ENCODE measurements at places on chromosomes 6 and 20.

DNA sequence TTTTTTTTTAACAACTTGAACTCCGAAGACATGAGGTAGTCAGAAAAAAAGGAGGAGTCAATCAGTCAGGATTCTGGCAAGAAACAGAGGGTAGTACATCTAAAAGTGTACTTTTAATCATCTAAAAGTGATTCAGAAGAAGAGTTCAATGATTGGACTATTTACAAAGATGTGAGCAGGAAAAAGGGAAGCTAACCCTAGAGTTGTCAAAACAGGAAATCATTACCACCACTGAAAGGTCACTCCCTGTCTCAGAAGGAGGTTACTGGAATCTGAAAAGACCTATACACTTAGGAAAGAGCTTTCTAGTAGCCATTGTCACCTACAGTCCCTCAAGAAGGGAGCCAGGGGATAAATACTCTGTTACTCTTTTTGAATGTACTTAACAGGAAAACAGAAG, 16.7 kb upstream of the LMBRD1 start:
- DNase-seq, result peak; percentile 20

DNA sequence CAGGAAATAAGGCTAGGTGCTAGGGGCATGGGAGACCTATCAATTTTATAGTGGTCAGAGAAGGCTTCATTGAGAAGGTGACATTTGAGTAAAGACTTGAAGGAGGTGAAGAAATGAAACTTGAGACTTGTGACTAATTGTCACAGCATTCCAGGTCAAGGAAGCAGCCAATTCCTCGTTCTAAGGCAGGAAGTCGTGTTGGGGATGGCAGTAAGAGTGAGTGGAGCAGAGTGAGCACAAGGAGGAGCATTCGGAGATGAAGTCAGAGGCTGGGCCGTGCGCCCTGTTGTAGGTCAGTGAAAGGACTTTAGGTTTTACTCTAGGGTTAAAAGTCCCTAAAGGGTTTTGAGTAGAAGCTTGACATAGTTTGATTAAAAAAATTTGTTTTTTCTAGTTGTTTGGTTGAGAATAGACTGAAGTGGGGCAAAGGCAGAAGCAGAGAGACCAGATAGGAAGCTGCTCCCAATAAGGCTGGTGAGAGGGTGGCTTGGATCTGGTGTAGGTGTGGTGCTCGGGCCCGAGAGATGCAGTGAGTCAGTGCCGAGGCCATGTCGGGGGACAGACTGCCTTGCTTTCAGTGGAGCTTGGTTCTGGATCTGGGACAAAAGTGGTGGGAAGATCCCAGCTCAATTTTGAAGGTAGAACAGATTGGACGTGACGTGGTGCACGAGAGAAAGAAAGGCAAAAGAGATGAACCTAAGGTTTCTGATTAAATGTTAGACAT, 2.6 kb upstream of the RSPH3 start:
- peak; percentile 41 for DNase-seq

DNA sequence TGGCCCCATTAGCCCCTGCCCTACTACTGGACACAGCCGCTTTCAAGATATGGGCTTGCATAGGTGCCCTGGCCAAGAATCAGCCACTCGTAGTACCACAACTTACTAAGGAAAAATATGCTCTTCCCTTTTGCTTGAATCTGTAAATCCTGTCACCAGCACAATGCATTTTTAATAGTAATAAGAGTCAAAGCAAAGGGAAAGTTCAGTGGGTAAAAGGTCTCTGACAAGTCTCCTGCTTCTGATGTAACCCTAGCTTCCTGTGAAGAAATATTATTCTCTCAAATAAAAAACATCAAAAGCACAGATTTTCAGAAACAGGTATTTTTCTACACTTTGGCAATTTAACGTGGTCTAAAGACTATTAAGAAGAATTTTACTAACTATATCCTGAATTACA, 373.8 kb downstream of the GJA1 start:
- DNase-seq, result no peak

DNA sequence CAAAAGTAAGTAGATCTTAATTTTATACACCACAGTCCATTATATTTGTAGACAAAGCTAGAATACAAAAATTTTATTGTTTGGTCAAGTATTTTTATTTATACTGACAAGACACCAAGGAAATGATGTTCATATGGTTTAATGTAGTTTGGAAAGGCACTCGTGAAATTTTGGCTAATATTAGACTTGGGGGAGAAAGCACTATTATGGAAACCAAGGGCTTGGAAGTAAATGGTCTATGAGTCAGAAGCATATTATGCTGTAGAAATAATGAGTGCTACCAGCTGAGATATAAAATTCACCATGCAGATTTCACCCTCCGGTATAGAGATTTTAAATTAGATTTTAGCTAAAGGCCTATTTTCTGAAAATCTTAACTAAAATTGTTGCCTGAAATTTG, 233.6 kb downstream of the KCNQ5 start:
- DNase-seq, result no peak

GRCh38 chr6:12720310-12720709, 3.7 kb downstream of the PHACTR1 start:
- no peak for DNase-seq

GRCh38 chr6:123042401-123042800, 46.4 kb downstream of the CLVS2 start:
- DNase-seq, result no peak

GRCh38 chr6:80197474-80197873, 91.0 kb downstream of the BCKDHB start:
- DNase-seq, result no peak

DNA sequence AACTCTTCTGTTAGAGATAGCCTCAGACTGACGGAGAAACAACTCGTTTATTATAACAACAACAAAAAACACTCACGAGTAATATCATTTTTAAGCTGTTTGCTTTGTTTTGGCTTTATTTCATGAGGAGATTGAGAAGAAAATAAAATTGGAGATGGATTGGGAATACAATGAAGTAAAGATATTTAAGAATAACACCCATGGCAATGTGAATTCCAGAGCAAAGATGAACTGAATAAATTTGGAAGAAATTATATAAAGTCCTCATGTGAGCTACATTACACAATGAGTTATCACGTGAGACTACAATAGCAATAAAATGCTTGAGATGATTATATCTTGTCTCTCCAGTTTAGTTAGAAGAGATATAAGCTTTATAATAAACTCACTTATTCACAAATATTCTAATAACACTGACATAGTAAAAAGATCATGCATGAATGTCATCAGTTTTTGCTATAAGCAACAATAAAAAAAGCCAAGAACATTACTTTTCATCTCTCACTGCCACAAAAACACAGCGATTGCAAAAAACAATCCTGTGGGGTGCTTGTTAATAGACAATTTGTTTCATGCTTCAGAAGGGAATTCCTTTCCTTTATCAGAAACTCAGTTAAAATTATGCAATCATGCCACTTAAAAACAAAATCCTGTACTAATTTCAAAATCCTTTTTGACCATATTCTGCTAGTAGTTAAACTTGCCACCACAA, 696.7 kb upstream of the MARCKS start:
- DNase-seq, result no peak

GRCh38 chr6:126127659-126128058, 141.3 kb downstream of the TRMT11 start:
- no peak for DNase-seq

DNA sequence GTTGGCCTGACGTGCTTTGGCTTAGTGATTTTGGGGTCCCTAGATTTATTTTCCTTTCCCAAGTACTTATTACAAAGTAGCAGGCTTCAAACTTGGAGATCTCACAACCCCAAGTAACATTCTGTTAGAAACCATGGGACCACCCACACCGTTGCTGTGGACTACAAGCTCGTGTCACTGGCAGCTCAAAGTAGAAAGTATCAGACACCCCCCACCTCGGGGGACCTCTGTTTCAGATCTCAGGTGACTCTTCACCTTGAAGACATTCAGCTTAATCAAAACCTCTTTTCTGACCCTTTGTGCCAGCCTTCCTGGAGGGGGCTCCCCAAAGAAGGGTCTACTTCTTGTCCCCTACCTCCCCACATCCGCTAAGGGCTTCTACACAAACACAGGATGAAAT, 15.7 kb upstream of the MYT1 start:
- DNase-seq, result no peak

GRCh38 chr6:133512410-133513016, 271.4 kb downstream of the EYA4 start:
- peak; percentile 37 for DNase-seq

- DNase-seq, result no peak
These were observed 81.4 kb downstream of the CTNNBL1 start for GRCh38 chr20:37775200-37775599.

GRCh38 chr6:132820629-132821381, 6.4 kb downstream of the RPS12 start:
- no peak for DNase-seq

GRCh38 chr6:94278146-94278545, 858.8 kb upstream of the EPHA7 start:
- DNase-seq, result no peak

DNA sequence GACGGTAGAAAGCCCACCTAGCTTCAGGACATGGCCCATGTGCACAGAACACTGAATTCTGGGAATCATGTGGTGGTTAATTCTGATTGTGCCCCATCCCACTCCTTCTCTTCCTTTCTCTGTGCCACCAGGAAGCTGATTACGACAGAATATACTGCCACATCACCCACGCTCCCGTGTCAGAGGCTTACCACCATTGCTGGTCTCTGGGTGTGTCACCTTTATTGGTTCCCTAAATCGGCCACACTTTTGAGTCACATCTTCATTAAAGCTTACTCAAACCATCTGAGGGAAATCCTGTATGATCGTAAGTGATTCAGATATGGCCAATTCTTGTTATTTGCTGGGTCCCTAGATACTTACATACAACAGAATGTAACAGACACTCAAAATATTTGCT, 3.1 kb downstream of the TRMT6 start:
- DNase-seq, result peak; percentile 84

DNA sequence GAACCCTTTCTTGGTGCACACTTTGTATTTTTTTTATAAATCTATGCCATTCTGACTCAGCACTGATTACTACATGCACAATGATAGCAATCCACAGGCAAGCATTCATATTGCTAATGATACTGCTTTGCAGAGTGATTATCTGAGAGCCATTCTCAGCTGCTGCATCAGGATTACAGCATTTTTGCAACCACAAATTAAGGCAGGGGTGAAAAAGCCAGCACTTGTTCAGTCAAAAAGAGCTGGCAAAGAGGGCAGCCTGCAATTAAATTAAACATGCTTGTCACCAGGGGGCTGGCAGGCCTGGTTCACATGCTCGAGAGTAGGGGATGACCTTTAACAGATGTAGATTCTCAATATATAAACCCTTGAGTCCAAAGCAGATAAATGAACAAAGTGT, 40.7 kb upstream of the SLC17A4 start:
- no peak for DNase-seq

DNA sequence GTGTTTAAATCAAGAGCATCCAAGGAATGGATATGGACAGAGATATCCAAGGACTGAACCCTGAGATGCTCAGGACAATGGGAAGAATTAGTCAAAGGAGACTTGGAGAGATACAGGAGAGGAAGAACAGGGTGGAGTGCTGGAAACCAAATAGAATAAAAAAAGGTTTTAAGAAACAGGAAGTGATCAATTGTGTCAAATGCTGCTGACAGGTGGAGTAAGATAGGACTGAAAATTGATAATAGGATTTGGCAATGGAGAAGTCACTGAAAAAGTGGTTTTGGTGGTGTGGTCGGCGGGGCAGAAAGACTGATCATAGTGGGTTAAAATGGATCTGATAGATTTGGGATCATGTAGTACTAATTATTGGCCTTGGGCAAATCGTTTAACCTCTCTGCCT, 37.9 kb upstream of the PNRC1 start:
- DNase-seq, result no peak

GRCh38 chr6:108363113-108363512, 68.3 kb downstream of the AFG1L start:
- no peak for DNase-seq

GRCh38 chr6:129776542-129777330, 66.8 kb upstream of the ARHGAP18 start:
- peak; percentile 49 for DNase-seq

DNA sequence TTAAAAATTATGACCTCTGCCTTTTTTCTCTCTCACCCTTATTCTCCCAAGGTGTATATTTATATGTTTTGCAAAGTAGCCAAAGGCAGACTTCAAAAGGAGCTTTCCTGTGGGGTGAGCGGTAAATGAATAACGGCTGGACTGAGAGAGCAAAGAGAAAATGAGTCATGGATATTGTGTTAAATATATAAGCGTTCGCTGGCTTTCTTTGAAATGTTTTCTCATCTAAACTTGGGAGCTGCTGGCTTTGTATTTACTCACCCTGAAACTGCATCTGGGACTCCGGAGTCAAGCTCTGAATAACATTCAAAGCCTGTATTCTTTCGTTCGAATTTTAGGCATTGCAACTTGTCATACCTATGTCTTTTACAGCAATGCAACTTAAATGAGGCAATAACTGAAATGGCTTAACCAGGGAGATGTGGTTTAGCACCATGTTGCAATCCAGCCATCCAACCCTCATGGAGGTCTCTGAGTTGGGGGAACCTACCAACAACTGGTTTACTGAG, 32.0 kb downstream of the ATXN1 start:
- peak; percentile 76 for DNase-seq

DNA sequence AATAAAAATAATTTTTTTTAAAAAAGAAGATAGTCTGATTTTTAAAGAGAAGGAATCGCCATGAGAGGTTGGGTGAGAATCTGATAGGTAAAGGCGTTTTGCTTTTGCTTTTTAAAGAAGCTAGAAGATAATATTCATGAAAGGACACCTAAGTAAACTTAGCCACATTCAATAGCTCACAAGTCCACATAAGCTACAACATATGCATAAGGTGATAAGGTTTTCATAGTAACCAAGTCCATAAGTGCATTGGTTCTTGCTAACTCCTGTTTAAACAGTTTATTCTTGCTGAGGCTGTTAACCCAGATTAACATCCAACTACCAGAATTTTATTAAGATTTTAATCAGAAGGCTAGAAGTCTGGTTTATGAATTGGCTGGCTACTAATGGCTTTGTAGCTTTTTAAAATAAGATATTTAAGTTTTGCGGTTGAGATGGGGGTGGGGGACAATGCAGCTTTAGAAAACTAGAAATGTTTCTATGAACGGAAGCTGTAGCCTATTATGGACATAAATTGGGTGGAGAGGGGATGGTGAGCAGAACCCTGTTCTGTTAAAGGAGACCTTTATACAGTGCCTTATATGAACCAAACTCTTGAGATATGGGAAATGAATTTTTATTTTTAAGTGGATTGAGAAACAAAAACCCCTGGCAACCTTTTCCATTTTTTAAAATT, 235.1 kb downstream of the ZFAND3 start:
- no peak for DNase-seq

GRCh38 chr6:14848019-14848418, 397.9 kb upstream of the JARID2 start:
- peak; percentile 29 for DNase-seq

- DNase-seq, result peak; percentile 22
These were observed 77.1 kb downstream of the STMND1 start for GRCh38 chr6:17178754-17179529.

DNA sequence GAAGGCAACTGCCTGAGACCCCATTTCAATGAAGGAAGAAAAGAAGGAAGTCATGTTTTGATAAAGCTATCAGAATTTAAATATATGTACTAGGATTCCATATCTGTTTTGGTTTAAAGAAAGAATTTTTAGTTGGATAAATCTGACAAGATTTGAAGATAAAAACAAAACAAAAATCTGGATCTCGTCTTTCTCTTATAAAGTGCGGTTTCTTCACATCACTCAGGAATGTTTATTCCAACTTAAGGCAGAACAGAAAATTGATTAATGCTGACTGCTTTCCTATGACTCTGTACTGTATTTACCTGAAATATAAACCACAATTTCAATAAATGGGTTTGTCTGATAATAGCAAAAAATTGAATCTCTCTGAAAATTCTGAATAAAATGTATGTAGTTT, 439.7 kb downstream of the RFPL4B start:
- DNase-seq, result no peak

- DNase-seq, result no peak
These were observed 713.7 kb upstream of the EPHA7 start for GRCh38 chr6:94133106-94133505.

All from suppressor macrophage (primary cell).